AG04449 (cell line): ENCODE measurements at places on chromosomes 16 and 17.

DNA sequence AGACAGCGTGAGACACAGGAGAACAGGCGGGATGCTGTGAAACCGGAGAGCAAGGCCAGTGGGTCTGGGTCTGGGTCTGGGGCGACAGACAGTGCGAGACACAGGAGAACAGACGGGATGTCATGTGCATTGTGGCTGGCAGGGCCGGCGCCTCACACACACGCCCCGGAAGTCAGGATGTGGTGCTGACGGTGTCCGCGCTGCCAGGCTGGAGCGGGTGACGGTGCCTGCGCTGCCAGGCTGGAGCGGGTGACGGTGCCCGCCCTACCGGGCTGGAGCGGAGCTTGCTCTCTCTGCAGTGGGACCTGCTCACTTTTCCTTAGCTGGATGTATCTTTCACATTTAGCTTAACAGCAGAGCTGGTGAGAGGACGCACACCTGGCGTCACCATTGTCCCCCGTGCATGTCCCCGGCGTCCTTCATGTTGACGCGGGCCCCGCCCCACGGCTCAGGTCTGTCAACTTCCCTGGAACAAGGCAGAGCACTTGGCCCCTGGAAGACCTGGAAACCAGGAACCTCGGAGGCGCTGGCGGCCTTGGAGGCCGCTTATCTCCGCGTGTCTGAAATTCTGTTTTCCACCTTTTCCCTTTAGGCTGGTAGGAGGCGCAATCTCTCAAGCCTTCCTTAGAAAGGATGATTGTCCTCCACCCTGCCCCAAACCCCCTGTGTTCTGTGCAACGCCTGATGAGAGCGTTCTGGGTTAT is 43.0 kb upstream of the ZNF750 start:
- DNase-seq: no peak

GRCh38 chr17:46154151-46154816 is 38.9 kb downstream of the KANSL1 start:
- DNase-seq: no peak

DNA sequence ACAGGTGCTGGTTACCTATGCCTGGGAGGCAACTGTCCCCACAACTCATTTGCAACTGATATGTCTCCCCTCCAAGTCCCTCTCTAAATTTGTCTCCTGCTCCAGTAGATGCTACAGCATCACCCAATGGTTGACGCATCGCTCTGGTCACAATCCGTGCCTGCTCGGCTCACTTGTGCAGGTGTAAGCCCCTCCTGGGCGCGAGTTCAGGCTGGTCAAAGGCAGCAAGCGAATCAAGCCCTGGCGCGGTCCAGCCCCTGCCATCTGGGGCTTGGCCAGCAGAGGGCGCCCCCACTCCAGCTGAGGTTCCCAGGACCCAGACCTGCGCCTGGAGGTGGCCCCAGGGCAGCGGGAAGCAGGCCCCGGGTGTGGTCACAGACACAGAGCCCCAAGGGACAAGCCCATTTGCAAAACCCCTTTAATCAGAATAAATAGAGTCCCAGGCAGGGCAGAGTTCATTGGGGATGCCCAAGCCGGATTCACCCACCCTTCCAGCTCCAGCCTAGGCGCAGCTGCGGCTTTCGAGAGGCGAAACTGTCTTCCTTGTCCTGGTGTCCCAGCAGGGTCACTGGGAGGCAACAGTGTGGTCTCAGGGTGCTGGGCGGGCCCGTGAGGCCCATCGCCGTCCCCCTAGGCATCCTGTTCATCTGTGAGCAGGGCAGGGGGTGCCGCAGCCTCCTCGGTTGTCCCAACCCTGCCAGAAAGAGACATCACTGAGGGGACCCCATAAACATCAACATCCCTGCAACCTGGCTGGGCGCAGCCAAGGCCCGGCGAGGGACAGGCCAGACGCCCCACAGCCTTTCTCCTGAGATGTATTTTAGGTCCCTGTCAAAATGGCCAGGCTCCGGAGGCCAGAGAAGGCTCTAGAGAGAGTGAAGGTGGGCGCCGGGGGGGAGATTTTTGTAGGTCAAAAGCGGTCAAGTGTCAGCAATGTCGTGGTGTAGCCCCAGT is 15.8 kb downstream of the TMC6 start:
- no peak for DNase-seq

DNA sequence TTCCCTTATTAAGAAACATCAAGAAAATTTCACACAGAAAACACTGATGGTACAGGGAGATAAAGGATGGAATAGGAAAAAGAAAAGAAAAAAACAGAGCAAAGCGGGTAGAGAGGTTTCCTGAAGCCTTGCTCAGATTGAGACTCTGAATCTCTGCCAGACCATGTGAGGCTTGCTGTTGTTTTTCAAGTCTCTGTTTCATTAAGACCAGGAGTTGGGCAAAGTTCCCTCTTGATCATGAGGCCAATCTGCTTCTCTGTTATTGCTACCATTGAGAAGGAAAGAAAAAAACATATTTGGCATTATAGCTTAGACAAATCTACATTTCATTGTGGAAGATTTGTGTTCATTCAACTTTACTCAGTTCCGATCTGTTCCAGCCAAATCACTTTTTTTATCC is 201.6 kb upstream of the SOX9 start:
- DNase-seq: no peak

GRCh38 chr16:16817196-16817595 is 438.3 kb downstream of the NPIPA7 start:
- DNase-seq: no peak

- no peak for DNase-seq
Measured at GRCh38 chr16:66408163-66409048, 18.7 kb upstream of the BEAN1 start.

- no peak for DNase-seq
Measured at GRCh38 chr17:82887255-82888164, 47.7 kb upstream of the ZNF750 start.

GRCh38 chr16:67833030-67833414 is 9.1 kb upstream of the THAP11 start:
- no peak for DNase-seq

DNA sequence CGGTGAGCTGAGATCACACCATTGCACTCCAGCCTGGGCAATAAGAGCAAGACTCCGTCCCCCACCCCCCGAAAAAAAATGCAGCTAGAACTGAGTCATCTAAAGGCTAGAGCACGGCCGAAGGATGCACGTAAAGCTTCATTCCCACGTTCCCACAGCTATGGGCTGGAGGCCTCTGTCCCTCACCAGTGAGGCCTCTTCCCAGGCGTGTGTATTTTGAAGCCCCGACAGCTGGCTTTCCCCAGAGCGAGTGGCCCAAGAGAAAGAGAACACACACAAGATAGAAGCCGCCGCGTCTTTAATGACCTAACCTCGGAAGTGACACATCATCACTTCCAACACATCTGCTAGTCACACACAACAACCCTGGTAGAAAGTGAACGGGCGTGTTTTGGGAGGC is 6.6 kb upstream of the KCTD5 start:
- DNase-seq: no peak

DNA sequence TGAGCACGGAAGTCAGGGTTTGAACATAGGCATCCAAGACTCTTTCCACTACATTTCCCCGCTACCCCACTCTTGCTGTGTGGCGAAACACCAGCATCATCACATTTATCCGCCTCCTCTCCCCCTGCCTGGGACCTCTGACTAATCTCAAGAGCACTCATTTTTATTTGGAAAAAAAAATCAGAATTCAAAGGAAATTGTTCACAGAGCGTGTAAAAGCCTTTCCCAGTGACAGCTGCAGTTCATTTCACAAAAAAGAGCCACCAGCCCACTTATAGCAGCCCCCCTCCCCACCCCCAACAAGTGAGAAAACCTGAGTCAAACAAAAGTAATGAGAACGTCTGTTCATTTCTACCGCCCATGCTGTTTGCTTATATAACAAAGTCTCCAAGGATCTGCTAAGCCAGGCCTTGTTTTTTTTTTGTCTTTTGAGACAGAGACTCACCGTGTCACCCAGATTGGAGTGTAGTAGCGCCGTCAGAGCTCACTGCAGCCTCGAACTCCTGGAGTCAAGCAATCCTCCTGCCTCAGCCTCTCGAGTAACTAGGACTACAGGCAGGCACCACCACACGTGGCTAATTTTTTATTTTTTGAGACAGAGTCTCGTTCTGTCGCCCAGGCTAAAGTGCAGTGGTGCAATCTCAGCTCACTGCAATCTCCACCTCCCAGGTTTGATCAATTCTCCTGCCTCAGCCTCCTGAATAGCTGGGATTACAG is 48.3 kb upstream of the HAPSTR1 start:
- DNase-seq: peak; percentile 49

- no peak for DNase-seq
Measured at GRCh38 chr16:22347100-22347820, 27.2 kb downstream of the CDR2 start.

DNA sequence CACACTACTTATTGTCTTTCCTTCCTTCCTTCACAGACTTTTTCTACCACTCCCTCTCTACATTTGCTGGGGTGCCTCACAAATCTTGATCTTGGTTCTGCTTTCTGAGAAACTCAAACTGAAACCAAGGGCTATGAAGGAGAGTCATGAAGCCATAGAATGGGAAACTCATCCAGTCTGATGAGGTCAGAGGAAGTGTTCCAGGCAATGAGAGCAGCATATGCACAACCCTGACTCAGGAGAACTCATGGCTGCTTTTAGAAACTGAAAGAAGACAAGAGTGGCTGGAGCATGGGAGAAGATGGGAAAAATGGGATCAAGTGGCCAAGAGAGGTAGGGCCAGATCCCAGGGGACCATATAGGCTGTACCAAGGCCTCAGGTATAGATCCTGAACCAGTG is 130.0 kb upstream of the TOX3 start:
- DNase-seq: no peak

GRCh38 chr16:14495213-14496046 is 134.6 kb downstream of the PARN start:
- DNase-seq: no peak

DNA sequence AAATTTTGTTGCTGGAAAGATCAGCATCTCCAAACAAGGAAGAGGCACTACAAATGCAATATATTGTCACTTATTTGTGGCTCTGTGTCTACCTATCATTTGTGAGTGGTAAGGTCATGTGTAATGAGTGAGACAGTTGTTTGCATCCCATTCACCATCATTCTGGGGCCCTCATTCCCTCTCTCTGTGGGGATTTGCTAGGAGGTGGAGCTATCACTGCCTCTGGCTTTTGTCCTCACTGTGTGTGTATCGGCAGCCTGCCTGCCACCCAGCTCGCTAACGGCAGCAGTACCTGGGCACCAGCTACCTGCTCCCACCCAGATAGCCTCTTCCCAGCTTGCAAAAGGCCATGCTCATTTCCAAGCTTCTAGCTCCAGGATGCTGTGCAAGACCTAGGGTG is 379.2 kb upstream of the ZFHX3 start:
- no peak for DNase-seq
